ENCODE measurements at places on chromosomes 4 and X. TPM values are rescaled to one million over a fixed set of nuclear protein-coding genes. Genes with fewer than 3 reads are reported as not detected.

Gene CT45A2
- total RNA-seq: not detected

Gene SLC10A6
- not detected for total RNA-seq

Gene ARMCX2
- 123 TPM for total RNA-seq

Gene GAGE12E
- not detected for total RNA-seq

Gene CCNQ
- total RNA-seq: 25.9 TPM

Gene ARR3
- not detected for total RNA-seq

Gene DCTD
- 90.8 TPM for total RNA-seq

Gene POU4F2
- total RNA-seq: not detected

Gene NSD2
- 97.2 TPM for total RNA-seq

Data from regular cardiac myocyte (primary cell).